ENCODE measurements at places on chromosomes 1 and 21.

DNA sequence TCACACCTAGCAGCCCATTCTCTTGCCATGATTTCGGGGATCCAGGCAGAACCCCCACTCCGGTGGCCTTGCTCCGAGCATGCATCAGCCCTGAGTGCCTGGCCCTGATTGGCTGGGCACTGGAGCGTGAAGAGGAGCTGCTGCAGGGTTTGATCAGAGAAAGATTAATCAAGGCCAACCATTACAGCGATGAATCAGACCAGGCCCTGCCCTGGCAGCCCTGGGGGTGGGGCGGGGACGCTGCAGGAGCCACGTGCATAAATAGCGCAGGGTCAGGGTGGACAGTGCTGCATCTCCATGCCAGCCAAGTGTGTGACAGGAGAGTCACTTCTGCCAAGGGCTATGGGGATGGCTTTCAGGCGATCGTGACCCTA is 3.4 kb upstream of the FAM131C start:
- no peak for DNase-seq

GRCh38 chr1:24589200-24589599 is 33.3 kb downstream of the NCMAP start:
- no peak for DNase-seq

- no peak for DNase-seq
These were observed 294.7 kb upstream of the POGK start for GRCh38 chr1:166544561-166544960.

DNA sequence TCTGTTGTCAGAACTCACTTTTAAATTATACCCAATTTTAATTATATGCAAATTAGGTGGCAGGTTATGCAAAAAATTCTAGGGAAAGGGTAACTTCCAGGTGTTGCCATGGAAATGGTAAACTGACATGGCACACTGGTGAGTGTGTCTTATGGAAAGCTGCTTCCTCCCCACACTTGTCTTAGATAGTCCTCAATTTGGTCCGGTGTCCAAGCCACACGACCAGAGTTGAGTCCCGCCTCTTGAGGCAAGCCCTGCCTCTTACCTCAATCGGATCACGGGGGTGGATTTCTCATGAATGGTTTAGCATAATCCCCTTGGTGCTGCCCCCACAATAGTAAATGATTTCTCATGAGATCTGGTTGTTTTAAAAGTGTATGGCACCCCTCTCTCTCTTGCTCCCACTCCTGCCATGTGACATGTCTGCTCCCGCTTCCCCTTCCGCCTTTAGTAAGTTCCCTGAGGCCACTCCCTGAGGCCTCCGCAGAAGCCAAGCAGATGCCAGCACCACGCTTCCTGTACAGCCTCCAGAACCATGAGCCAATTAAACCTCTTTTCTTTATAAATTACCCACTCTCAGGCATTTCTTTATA is 74.9 kb downstream of the MATN1 start:
- DNase-seq, result no peak

DNA sequence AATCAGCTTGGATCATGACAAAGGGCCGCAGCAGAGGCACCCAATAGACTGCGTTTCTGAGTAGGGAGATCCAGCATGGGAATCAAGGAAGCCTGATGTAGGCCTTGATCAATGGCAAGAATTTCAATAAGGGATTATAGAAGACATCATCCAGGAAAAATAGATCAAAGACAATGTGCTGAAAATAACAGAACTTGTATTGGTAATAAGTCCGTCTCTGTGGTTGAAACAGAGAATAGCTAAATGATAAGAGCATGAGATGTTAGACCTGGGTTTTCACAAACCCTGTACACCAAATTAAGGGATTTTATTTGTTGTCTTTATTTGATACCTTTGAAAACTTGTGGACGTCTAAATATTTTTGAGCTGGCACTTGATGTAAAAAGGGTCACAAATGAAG is 228.0 kb upstream of the SGIP1 start:
- DNase-seq, result no peak

DNA sequence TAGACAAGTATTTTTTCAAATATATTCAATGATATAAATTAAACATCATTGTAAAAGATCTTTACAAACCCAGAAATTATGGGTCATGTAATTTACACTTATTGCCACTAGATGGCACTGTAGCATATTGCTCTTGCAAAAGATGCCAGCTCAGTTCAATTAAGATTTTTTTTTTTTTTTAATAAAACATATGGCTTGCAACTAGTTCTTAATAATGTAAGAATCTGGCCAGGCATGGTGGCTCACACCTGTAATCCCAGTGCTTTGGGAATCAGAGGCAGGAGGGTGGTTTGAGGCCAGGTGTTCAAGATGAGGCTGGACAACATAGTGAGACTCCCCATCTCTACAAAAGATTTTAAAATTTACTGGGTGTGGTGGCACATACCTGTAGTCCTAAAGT is 49.4 kb upstream of the DESI2 start:
- DNase-seq, result no peak

GRCh38 chr21:38287476-38287875 is 30.7 kb downstream of the KCNJ15 start:
- no peak for DNase-seq

- no peak for DNase-seq
These were observed 71.7 kb downstream of the SETD4 start for GRCh38 chr21:35988416-35989137.

DNA sequence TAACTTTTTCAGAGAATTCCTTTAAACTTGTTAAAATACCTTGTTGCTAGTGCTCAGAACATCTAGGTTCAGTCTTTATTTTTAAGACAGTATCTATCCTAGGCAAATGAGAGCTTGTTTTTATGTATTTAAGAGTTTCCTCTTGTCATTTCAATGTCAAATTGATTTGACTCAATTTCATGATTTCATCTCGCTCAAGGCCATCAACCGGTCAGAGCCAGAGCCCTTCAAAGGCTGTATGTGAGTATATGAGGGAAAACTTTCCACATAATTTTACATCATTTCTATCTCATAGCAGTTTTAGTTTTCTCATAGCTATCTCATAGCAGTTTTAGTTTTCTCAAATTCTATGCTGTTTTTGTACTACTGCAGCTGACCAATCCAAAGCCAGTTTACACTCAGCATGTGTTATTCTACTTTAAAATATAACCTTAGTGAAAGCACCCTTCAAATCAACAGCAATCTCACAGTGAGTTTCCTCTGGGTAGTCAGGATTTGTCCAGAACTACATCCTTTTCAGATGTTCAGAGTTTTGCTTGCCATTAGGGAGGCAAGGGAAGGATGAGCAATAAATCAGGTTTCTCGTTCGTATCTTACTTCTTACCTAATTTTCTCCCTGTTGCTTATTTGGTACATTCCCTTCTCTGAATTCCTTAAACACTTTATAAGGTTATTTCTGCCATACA is 12.7 kb downstream of the HNRNPU start:
- no peak for DNase-seq

DNA sequence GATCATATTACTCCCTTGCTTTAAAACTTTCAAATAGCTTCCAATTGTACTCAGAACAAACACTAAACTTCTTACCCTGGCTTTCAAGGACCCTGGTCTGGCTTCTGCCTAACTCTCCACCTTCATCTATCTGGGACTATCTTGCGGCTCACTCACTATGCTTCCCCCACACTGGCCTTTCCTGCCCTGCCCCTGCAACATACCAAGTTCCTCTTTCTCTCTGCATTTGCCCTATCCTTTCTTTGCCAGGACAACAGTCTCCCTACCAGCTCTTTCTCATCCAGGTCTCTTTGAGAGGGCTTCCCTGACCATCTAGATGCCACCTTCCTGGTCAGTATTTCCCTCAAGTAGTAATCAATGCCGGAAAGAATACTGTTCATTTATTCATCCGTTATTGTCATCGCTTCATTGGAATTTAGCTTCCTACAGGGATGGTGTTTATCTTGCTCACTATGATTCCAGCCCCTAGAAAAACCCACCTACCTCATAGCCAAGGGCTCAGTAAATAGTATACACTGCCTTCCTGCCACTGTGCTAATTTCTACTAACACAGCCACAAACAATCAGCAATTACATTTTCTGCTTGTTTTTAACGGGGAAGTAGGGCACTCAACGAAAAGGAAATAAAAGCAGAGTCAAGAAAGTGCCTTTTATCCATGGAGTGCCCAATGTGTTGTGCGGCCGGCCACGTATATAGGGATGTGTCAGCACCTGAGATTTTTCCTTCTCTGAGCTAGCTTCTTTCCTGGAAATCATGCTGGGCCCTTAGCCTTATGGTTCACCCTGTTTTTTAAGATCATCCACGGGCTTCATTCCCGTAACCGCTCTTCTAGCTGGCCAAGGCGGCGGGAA is 521 bp upstream of the CDC7 start:
- DNase-seq, result no peak

GRCh38 chr1:234544087-234544579 is 65.2 kb upstream of the TARBP1 start:
- DNase-seq, result peak; percentile 42

GRCh38 chr1:53257454-53258081 is 19.2 kb upstream of the MAGOH start:
- no peak for DNase-seq

DNA sequence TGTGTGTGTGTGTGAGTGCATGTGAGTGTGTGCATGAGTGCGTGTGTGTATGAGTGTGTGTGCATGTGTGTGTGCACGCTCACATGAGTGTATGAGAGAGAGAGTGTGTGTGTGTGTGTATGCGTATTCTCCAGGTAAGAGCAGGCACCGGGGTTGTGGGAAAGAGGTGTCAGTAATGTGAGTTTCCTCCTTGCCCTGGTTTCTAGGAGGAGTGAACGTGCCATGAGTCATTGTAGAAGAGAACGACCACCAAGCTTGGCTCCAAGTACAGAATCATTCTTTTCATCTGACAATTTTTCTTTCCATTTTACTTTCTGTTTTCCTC is 79.1 kb downstream of the POFUT2 start:
- DNase-seq, result no peak

DNA sequence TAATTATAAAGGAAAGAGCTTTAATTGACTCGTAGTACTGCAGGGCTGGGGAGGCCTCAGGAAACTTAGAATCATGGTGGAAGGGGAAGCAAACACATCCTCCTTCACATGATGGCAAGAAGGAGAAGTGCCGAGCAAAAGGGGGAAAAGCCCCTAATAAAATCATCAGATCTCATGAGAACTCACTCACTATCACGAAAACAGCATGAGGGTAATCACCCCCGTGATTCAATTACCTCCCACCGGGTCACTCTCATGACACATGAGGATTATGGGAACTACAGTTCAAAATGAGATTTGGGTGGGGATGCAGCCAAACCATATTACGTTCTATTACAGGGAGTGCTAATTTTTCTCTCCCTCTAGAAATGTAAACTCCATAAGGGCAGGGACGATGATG is 14.2 kb upstream of the MRPS14 start:
- no peak for DNase-seq

DNA sequence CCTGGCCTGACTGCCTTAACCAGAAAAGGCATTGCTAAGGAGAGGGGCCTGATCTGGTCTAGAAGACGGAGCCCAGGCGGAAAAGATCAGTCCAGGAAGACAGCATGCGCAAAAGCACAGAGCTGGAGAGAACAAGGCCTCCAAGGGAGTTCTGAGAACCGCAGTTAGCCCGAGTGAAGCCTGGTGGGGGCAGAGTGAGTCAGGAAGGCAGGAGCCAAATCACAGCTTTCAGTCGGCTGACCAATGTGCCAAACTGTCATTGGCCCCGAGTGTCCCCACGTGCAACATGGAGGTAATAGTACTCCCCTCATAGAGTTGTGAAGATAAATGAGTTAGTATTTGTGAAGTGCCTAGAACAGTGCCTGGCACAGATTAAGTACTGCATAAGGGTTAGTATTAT is 1.2 kb upstream of the TSPAN2 start:
- no peak for DNase-seq

GRCh38 chr1:34695580-34695979 is 59.3 kb upstream of the GJB5 start:
- DNase-seq, result no peak

DNA sequence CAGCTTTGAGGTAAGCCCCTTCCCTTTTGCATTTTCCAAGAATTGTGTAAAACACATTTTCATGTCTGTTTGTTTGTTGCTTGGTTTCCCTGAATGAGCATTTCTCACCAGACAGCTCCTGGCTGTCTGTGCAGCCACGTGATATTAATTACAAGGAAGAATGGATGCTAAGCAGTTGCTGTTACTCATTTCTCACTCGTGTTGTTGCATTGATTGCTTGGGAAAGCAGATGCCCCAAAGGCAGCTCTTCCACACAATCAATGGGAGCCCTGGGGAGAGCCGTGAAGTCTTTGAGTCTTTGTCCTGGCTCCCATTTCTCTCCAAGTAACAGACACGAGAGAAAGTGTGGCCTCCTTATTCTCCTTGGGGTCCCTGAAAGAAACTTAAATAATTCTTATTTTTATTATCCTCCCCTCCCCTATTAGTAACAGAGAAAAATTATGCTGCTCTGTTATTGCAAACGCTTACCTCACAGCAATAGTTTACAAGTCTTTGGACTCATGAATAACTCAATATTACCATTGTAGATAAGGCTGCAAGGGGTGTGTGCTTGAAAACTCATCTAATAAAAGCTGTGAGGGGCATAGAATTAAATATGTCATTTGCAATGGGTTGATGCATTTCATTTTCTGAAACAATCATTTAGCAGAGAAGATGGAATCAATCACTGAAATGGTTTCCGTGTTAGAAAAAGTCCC is 127.7 kb upstream of the CAMK1G start:
- DNase-seq, result no peak

DNA sequence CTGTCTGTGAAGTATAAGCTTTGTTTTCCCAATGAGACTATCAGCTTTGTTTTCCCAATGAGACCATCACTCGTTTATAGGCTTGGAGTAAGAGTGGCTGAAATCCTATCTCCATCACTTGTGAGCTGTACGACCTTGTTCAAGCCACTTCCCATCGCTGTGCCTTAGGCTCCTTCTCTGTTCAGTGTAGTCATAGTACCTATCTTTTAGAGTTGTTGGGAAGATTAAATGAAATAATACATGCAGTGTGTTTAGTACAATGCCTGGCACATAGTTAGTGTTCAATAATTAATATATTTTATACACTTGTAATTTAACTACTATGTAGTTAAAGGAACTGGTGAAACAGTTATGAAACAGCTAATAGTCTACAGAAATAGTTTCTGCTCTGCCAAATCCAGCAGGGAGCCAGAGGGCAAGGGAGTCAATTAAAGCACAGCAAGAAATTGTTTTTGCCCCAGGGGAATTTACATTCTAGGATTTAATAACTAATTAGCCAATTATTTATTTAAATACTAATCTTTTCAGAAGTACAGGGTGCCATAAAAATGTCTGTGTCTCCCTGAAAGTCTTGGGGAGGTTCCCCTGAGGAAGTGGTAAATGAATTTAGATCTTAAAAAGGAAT is 139.3 kb upstream of the HMCN1 start:
- DNase-seq, result no peak

Measured in activated naive CD4-positive, alpha-beta T cell treated with anti-CD3 and anti-CD28 coated beads, Interleukin-2, amount 50 U/mL, for 72 hours (primary cell).